ENCODE measurements at places on chromosomes 6 and 20.
A peak's percentile ranks its signal among the peaks of the same experiment; 100 is the strongest.

- DNase-seq: no peak
Measured at GRCh38 chr20:58449681-58450221, 60.7 kb downstream of the VAPB start.

DNA sequence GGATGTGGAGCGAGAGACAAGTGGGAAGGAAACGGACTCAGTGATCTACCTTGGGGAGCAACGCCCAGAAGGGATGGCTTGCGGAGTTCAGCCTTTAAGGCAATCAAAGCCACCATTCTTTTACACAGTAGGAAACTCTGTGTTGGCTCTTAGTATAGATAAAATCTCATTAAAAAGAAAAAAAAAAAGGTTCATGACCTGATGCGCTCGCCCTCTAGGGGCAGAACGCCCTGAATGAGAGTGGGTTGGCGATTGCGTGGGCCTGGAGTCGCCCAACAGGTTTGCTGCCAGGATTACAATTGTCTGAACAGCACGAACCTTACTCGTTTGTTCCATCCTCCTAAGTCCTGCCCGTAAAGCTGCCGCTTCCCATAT is 1.2 kb downstream of the TPD52L1 start:
- DNase-seq: no peak

DNA sequence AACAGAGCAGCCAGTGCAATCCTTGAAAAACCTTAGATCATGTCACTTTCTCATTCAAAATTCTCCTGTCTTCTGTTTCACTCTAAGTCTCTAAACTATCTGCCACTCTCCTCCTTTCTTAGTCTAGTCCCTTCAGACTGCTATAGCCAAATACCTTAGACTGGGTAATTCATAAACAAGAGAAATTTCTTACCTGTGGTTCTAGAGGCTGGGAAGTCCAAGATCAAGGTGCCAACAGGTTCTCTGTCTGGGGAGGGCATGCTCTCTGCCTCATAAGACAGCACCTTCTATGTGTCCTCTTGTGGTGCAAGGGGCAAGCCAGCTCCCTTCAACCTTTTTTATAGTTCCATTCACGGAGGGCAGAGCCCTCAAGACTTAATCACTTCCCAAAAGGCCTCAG is 156.3 kb downstream of the MTFR2 start:
- no peak for DNase-seq

- DNase-seq: no peak
Measured at GRCh38 chr6:159633196-159633595, 59.8 kb downstream of the SOD2 start.

DNA sequence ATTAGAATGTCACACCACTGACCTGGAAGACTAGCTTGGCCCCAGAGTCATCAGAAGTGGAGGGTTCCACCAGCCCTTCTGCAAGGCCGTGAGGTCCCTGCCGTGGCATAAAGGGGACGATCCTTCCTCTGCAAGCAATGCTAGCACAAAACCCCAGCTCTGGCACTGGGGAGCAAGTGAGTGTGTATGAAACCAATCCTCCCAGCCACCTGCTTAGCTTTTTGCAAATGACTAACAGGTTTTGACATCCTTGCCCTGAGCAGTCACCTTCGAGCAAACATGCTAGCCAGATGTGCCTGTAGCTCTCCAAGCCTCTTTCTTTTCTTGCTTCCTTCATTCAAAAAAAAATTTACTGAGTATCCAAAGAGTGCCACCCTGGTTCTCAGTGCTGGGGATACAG is 8.6 kb downstream of the SULF2 start:
- no peak for DNase-seq

DNA sequence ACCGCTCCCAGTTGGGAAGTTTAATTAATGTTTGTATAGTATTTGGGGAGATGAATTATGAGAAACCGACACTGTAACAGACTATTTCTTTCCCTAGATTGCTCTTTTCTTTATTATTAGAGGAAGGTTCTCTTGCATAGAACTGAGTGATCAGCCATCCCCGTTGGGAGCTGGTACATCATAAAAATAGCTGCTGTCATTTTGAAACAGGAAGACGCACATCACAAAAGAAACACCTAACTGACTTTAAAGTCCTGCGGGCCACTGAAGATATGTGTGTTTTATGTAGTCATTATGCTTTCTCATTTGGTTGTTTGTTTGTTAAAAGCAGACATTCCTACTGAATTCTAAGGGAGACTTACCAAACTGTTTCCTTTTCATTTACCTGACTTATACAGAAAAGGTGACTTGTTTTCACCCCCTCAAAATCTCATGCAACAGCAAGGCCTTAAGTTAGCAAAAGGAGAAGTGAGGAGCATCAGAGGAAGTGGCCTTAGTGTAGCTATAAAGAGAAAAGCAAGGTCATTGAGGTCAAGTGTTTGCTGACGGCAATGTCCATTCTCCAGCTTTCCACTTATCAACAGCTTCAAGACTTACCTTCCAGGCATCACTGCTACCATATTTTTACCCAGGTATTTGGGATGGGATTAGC is 91.0 kb downstream of the PKHD1 start:
- DNase-seq: no peak

- DNase-seq: no peak
Measured at GRCh38 chr6:16374461-16375200, 136.2 kb downstream of the GMPR start.

DNA sequence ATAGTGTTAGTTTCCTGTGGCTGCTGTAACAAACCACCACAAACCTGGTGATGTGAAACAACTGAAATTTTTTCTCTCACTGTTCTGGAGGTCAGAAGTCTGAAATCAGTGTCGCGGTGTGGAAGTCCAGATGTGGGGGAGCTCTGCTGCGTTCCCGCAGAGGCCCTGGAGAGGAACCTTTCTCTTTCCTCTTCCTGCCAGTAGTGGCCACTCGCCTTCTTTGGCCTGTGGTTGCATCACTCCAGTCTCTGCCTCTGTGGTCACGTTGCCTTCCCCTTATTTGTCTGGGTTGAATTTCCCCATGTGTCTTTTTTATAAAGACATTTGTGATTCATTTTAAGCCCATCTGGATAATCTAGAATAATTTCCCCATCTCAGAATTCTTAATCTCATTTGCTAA is 295.5 kb upstream of the FLRT3 start:
- DNase-seq: no peak

DNA sequence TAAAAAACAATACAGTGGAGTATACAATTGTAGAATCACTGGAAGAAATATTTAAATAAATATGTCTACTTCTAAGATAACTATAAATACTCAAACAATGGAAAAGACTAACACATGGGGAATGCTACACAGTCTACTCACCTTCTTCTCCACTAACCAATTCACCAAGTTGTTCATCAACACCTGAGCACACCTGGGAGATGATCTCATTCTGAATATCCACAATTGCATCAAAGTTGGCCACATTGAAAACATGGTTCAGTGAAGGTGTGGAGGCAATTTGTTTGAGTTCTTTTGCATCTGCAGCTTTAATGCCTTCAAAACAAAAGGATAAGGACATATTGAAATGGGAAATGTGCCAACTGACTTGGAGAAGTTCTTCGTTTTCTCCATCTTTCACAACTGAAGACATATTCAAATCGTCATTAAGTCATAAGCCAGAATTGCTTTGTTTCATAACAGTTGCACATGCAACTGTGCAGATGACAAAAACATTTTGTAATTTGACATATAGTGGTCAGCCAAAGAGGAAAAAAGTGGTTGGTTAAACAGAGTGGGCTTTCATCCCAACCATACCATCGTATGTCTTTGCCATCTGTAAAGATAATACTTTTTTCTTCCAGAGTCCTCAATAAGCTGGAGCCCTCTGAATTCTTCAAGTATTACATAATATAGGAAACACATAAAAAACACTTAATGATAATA is 17.5 kb downstream of the COL12A1 start:
- DNase-seq: no peak

DNA sequence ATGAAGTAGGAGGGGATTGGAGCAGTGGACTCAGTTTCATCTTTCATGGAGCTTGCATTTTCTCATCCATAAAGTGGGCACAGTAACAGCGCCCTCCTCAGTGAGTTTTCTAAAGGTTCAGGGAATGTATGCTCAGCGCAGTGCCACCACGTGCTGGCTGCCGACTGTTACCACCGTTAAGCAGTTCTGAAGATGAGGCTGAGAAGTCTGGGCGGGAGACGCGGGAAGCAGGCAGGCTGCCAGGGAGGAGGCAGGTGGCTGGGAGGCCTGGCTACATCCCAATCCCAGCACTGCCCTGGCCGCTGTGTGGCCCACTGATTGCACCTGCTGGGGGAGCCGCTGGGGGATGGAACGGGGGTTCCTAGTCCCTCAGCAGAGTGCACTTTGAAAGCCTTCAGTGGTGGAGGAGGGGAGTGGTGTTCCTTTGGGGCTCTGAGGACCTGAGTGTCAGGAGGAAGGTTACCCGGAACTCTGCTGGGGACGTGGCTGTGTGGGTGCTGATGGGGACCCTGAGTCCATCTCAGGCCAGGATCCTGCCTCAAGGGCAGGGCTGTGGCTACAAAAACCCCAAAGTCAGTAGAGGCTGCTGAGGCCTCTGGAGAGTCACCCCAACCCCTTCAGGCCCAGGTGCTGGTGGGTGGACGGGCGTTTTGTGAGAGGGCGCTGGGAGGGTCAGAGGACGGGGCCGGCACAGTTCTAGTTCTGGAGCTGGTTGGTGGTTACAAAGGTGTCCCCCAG is 28.0 kb upstream of the PHACTR3 start:
- DNase-seq: no peak

DNA sequence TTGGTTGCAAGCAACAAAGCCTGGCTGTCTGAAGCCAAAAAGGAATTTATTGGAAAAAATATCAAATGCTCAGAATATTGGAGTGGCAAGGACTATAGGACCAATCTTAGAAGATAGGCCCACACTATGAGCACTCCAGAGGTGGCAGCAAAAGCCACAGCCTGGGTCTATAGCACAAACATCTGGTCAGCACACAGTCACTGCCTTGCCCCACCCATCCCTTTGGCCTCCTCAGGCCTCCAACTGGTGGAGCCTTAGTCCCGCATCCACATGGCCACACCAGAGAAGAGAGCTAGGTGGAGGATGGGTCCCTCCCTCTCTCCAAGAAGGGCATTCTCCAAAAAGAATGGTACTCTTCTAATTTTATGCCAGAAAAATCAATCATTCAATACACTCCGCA is 14.0 kb downstream of the NUDT3 start:
- no peak for DNase-seq

GRCh38 chr6:105783333-105783935 is 302.7 kb upstream of the PRDM1 start:
- DNase-seq: no peak

- peak; percentile 20 for DNase-seq
Measured at GRCh38 chr20:49482621-49483017, at the start of gene KCNB1. Gene KCNB1 (minus strand): TSS chr20:49482668. CDS start chr20:49482480, 188 bp downstream.

DNA sequence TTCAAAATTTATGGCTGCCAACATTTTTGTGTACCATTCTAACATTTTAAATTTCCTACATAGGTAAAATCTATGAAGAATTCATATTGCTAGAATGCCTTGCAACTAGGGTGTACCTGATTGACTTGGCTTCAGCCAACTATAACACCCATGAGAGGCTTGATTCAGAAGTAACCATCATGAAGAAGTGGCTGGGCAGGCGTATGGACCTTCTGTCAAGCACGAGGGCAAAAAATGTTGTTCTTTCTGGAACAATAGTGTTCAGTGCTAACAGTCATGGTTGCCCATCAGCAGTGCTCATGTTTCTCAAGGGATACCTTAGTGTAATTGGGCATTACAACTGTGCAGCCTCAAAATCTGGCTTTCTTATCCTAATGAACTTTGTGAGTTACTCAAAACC is 42.9 kb downstream of the ID4 start:
- no peak for DNase-seq

- no peak for DNase-seq
Measured at GRCh38 chr6:28673787-28674671, 148.3 kb downstream of the GPX5 start.

DNA sequence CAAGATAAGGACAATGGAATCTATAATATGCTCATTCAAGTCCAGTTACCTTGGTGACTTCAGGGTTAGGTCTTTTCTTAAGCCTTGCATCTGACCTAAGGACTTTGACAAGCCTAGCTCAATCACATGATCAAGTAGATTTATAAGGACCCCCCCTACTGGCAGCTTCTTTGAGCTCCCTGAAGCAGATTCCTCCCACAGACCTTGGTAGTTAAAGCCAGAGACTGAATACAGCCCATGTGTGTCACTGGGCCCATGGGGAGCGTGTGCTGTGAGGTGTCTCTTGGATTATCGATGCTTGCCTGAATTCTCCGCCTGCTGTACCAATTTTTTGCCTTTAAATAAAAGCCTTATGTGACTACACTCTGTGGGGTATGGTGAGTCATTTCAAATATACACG is 372.7 kb upstream of the RGS17 start:
- no peak for DNase-seq

- DNase-seq: no peak
Measured at GRCh38 chr6:41720783-41721182, 14.6 kb downstream of the TFEB start.

DNA sequence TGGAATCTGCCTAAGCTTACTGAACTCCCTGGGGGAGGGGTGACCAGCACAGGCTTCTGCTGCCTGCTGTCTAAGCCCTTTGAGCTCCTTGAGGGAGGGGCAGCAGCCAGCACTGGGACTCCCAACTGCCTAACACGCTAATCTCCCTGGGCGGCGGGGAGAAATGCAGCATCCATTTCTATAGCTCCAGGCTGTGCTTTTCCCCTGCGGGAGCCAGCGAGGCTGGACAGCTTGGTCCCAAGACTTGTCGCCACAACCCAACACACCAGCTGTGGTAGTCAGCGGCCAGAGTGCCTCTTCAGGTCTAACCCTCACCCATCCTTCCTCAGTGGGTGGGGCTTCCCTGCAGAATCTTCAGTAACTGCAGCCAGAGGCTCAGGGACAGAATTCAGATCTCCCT is 64.6 kb downstream of the VGLL2 start:
- no peak for DNase-seq

DNA sequence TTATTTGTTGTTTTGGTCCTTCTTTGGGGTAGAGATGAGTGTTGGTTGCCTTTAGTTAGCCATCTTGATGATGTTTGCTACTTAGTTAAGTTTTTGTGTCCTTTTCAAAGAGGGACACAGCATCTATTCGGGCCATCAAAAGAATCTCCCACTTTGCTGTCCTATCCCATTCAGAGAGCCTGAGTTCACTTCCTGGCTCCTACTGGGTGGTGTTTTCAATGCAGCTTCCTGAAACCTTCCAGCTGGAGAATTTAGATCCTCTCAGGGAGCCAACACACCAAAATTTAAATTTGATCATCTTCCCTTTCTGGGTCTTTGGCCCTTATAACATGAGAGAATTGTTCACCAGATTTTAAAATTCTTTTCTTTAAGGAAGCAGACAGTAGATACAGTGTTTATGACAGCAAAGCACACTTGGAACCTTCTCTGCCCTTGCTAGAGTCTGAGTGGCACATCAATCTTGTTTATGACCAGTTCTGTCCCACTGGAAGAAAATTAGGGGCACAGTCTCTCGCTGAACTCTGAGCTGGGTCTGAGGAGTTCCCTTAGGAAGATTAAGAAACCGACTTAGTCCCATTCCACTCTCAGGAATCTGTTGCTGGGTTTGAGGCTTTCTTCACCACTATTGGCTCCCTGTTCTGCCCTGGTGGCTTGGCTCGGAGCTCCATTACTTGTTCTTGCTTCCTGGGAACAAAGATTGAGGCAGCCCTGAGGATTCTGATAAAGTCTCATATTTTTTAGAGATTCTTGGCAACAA is 115.5 kb downstream of the CCDC170 start:
- DNase-seq: no peak

Measured in T-helper 17 cell (primary cell).